ENCODE measurements at places on chromosomes 4 and X.

DNA sequence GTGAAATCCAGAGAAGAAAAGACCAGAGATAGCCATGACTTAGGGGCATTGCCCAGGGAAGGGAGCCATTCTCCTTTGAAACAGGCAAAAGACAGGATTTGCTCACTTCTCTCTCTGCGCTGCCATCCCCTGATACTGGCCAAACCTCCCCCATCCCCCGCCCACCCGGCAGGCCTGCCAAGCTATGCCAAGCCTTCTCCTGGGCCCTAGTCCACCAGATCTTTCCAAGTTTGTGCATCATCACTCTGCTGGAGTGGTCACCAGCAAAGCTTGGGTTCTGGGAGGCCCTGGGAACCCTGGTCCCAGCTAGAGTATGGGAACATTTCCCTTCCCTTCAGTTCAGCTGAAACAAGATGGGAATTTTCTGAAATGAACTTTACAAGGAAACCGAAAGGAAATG is 18.4 kb downstream of the EFNB1 start:
- no peak for DNase-seq

DNA sequence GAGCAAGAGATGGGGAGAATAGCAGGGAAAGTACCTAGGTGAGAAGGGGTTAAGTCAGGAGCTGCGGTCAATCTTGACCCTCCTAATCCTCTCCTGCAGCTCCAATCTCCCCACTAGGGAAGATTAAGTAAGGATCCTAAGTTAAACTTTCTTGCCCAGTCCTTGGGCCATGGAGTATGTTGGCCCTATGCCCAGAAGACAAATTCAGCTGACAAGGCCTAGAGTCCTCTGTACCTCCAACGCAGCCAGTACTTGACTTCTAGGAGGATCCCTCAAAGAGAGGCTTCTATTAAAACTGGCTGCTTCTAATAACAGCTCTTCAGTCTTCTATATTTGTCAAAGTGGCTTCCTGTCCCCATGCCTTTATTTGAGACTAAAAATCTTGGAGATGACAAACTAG is 1.4 kb downstream of the CLDN2 start:
- no peak for DNase-seq

GRCh38 chr4:174628191-174628590 is 105.9 kb upstream of the HPGD start:
- no peak for DNase-seq

DNA sequence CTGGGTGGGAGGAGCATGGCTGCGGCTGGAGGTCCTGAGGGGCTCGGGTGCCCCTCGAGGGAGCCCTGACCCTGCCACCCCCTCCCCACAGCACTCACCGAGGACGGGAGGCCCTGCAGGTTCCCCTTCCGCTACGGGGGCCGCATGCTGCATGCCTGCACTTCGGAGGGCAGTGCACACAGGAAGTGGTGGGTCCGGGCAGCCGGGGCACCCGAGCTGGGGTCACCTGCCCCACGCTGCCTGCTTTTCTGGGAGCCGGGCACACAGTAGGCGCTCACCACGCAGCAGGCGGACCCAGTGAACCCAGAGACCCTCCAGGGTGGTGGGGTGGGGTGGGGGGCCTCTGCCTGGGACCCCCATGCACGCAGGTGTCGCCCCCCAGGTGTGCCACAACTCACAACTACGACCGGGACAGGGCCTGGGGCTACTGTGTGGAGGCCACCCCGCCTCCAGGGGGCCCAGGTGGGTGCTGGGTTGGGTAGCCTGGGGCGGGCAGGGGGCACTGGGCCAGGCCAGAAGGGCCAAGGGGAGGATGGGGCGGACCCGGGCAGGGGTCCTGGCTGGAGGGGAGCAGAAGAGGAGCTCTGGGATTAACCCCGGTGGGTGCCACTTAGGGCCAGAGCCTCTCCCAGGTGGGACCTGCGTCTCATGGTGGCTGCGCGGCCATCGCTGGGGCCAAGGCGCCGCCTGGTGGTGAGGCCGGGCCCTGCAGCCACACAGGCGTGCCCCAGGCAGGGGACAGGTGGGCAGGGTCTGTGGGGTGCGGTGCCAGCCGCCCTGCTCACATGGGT is 1.4 kb downstream of the HGFAC start:
- DNase-seq, result no peak

GRCh38 chrX:70613295-70613694 is 168.7 kb downstream of the DLG3 start:
- DNase-seq, result peak; percentile 5

GRCh38 chrX:12686331-12686730 is 104.9 kb upstream of the PRPS2 start:
- no peak for DNase-seq

- DNase-seq, result no peak
Measured at GRCh38 chr4:156805696-156806095, 165.9 kb downstream of the PDGFC start.

DNA sequence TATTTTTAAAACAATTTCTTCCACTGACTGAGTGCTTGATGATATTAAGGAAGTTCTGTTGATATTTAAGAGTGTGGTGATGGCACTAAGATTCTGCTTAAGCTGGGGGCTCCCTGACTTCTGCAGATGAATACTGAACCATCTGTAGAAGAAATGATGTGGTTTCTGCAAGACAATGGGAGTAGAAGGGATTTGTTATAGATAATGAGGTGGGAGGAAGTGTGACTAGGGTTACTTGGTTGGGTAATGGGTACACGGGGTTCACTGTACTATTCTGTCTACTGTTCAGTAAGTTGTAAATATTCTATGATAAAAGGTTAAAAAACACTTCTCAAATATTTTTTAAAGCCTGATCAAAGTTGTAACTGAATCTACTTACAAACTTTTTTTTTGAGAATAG is 60.9 kb upstream of the TXK start:
- no peak for DNase-seq

DNA sequence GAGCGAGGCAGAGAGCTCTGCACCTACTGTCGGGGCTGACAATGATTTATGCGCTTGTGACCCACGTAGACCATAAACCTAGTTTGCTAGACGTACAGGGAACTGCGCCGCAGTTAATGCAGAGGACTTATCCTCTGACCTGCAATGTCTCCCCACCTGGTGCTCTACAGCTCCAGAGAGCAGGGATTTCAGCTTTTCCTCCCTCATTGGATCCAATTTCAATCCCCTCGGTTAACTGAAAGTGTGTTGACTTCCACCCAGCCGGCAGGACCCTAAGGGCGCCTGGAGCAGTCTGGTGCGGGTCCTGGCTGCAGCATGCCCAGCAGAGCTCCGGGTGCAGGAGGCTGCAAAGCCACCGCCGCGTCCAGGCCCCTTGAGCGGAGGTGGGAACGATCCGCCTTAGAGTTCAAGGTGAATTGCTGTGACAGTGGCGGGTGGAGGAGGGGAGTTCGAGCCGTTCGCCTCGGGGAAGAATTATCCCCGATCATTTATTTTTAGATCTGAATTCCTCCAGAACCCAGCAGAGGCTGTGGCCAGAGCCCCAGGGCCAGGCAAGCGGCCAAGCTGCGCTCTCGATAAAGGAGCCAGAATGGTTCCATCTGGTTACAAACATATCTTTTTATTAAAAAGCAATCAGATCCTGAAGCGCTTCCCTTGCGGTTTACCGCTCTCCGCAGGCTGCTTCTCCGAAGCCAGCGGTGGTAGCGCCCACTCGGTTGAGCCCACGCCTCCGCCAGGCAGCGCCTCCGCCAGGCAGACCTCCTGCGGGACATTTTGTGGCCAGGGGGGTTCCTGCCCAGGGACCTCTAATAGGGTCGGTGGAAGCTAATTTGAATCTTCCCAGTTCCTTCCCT is 66.0 kb downstream of the FBXO8 start:
- DNase-seq, result peak; percentile 59

GRCh38 chr4:94171616-94172015 is 36.0 kb upstream of the SMARCAD1 start:
- DNase-seq, result no peak

- DNase-seq, result no peak
Measured at GRCh38 chrX:143781103-143781502, 60.6 kb upstream of the SPANXN2 start.

DNA sequence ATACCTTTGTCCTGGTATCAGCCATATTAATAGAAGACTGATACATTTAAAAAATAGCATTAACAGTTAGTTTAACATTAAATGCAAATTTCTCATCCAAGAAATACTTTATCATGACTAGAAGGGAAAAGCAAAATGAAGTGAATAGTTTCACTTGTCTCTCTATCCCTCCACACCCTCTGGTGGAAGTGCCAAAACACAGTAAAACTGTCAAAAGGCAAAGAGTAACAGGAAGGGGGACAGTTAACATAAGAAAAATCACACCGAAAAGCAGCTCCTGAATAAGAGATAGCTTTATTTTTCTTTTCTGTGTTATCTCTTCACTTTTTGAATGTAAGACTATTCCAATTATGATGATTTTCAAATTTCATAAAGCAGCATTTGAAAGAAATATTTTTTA is 187.2 kb downstream of the FBXW7 start:
- no peak for DNase-seq
